ENCODE measurements at places on chromosomes 5 and 9.

- DNase-seq: no peak
Observed at GRCh38 chr9:33517373-33517772, 6.7 kb upstream of the ANKRD18B start.

DNA sequence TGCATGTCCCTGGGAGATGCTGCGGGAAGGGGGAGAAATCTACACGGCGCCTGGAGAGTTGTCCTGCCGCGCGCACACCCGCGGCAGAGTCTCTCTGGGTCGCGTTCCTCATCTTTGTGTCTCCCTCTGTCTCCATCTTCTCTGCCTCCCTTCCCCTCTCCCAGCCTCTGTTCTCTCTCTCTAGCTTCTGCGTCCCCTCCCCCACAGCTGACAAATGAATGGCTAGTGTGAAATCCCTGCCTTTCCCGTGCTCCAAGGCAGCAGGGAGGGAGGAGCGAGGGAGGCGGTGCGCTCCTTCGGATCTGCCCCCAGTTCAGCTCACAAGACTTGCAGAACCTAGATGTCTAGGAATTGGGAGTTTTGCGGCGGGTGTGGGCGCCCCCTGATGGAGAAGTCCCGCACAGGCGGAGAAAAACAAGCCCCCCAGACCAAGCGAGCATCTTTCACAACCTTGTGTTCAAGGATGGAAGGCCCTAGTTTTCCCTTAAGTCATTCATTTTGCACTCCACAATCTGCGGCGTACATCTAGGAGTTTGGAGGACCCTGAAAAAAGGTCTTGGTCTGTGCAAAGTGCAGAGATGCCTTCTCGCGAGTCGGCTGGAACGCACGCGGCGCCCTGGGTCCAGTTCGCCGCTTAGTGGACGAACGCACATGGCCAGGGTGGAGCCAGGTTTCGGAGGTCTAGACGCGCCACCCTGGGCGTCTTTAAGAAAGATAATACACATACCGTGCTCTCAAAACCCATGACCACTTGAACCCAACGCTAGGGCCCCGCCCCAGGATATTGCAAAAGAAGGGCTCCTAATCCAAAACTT, 2.0 kb downstream of the VCAN start:
- peak; percentile 86 for DNase-seq

- no peak for DNase-seq
Observed at GRCh38 chr9:138104251-138105122, 226.9 kb downstream of the CACNA1B start.

GRCh38 chr9:126215486-126215885, 111.1 kb upstream of the MVB12B start:
- DNase-seq: no peak

- no peak for DNase-seq
Observed at GRCh38 chr9:112546149-112547012, 59.8 kb downstream of the KIAA1958 start.

- DNase-seq: no peak
Observed at GRCh38 chr9:8474937-8475336, 675.4 kb upstream of the DMAC1 start.

DNA sequence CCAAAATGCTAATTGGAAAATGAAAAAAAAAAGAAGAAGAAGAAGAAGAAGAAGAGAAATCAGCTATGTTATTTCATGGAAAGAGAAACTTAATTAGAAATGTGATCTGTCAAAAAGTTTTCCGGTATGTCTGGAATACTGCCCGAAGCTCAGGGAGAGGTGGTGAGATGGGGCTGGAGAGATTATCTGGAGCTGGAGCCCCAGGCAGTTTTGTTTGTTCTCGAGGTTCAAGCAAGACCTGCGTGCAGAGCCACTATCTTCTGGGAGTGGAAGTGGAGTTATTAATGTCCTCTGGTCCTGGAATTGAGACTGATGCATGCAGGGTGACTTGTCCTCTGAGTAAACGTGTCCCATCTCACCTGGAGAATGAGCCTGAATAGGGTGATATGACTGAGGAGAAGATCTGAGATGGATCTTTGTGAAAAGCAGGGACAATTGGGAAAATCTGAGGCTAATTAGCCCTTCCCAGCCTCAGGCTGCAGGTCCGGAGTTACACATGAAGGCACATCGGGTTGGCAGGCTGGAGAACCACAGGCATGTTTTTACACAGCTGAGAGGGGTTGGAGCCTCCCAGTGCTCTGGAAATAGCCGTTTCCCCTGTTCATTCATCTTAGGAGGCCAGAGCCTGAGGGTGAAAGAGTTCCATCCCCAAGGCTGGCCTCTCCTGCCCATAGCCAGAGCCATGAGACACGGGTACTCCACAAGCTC, 70.5 kb downstream of the OLFM1 start:
- DNase-seq: no peak

GRCh38 chr9:81849631-81850259, 78.5 kb upstream of the SPATA31D4 start:
- no peak for DNase-seq

GRCh38 chr9:93576258-93577077, at the start of gene PHF2:
TSS of gene PHF2 (plus strand) at chr9:93576584. CDS start at chr9:93576774, 190 bp downstream.
- DNase-seq: no peak

GRCh38 chr5:122099060-122099790, 21.2 kb upstream of the LOX start:
- DNase-seq: no peak

DNA sequence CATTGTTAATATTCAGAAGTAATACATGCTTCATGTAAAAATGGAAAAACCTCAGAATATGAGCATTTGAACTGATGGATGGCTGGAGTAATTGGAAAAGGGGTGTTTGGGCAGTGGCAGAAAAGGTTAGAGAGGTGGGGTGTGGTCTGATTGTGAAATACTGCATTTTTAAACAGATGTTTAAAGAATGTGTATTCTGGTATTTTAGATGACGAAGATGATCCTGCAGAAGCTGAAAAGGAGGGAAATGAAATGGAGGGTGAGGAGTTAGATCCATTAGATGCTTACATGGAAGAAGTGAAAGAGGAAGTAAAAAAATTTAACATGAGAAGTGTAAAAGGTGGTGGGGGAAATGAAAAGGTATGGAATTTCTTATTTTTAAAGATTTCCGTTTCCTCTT, 18.8 kb downstream of the DDX46 start:
- DNase-seq: no peak

DNA sequence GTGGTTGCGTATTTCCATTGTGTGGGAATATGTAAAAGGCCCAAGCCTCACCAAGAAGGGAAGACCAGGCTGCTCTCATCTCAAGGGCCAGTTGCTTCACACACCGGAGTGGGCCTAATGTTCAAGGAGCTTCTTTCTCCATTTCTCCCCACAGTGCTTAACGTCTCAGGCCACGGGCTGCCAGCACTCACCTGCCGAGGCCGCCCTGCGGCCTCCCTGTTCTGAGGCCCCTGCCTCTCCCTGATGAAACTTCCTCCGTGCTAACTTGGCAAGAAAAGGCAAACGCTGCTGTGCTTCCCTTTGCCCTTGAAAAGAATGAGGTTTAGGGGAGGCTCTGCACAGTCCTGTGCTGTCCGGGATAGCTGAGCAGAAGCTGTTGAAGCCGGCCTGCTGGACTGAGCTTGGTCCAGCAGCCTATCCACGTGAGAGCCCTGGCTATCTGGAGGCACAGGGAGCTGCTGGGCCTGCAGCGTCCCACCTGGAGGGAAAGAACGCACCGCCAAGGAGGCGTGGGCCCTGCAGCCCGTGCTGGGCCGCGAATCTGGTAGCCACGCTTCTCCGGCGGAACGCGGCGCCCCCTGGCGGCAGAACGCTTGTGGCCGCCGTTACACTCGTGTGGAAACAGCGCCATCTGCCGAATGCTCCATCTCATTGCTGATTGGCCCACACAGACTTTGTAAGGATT, 73.5 kb upstream of the PRSS3 start:
- no peak for DNase-seq

GRCh38 chr5:131068893-131069643, 96.0 kb downstream of the HINT1 start:
- no peak for DNase-seq

- DNase-seq: no peak
Observed at GRCh38 chr5:69230181-69230580, 4.5 kb upstream of the CDK7 start.

DNA sequence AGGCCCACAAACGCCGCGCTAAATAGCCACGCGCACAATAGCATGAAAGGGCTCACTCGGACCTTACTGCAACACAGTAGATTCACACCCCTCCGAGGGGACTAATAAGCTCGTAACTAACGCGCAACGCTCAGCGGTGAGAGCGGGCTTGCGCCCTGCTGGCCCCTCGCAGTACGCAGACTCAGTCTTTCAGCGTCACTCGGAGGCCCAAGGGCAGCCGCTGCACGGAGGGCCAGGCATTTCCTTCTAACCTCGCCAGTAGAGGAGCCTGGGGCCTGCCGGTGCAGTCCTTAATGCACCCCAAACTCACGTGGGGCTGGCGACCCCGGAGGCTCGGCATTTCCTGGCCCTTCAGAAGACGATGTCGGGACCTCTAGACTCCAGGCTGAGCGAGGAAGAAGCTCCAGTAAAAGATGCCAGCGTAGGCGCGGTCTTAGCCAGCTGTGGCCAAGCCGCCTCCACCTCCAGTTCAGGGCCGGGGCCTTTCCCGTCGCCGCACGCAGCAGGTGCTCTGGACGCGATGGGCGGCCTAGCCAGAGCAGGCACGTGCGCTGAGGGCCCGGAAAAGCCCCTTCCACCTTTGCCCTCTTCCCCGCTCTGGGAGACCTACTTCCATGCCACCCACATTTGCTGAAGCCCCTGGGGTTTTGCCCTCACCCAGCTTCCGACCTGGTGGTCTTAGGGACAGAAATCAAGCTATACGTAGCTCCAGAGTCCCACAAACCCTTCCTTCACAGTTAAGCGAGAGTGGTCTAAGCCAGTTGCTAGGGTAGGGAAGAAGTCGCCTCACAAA, 38.3 kb upstream of the TIFAB start:
- no peak for DNase-seq

GRCh38 chr9:116360016-116360415, 206.4 kb downstream of the PAPPA start:
- no peak for DNase-seq

GRCh38 chr5:57004800-57005199, 52.9 kb upstream of the MIER3 start:
- DNase-seq: no peak

GRCh38 chr5:10288592-10289219, 19.0 kb downstream of the CMBL start:
- peak; percentile 74 for DNase-seq

DNA sequence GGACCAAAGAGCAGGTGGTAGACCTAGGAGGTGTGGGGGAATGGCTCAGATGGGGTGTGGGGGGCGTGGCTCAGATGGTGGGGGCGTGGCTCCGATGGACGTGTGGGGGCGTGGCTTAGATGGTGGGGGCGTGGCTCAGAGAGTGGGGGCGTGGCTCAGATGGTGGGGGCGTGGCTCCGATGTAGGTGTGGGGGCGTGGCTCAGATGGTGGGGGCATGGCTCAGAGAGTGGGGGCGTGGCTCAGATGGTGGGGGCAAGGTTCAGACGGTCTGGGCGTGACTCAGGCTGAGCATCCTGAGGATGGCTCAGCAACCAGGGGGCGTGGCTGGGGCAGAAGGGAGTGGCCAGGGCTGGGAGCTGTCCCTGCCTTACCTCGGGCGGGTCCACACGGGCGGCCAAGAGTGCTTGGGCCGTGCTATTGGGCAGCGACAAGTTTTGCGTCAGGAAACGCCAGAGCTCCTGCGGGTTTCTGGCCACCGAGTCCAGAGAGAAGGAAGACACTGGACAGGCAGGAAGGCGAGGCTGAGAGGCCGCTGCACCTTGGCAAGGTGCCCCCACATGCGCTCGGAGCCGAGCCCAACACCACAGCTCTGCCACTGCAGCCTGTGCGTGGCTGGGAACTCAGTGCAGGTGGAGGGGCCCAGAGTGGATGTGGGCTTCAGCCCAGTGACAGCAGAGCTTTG, 5.9 kb downstream of the ABCA2 start:
- no peak for DNase-seq

- DNase-seq: no peak
Observed at GRCh38 chr5:107815109-107815508, 144.4 kb upstream of the EFNA5 start.

- DNase-seq: no peak
Observed at GRCh38 chr5:56426693-56427092, 193.6 kb upstream of the ANKRD55 start.

- DNase-seq: no peak
Observed at GRCh38 chr5:74851684-74852353, 14.4 kb downstream of the FAM169A start.

- no peak for DNase-seq
Observed at GRCh38 chr9:14782286-14783051, 59.9 kb upstream of the CER1 start.

GRCh38 chr5:21831145-21831787, 1021.9 kb downstream of the CDH12 start:
- no peak for DNase-seq

- DNase-seq: no peak
Observed at GRCh38 chr9:10957878-10958277, 345.1 kb upstream of the PTPRD start.

All from NCI-H524 treated with DMSO at 0.1 percent for 48 hours (cell line).